ENCODE measurements at places on chromosomes 4 and X. TPM values are rescaled to one million over a fixed set of nuclear protein-coding genes. Genes with fewer than 3 reads are reported as not detected.
A peak's percentile ranks its signal among the peaks of the same experiment; 100 is the strongest.

DNA sequence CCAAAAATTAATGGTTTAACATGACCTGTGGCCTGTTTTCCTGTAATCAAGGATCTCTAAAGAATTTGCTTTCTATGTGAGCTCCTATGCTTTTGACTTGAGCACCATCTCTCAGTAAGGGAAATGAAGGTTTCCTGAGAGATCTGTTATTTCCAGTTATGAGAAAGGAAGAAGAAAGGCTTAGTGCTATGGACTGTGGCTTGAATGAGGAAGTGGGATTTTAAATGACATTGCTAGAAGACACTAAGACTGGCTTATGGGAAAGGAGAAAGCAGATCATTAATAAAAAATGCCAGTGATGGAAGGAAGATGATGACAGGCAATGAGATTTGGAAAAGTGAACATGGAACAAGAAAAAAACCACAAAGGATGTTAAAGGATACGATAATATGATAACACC lies 285.4 kb downstream of the OPHN1 start:
- no peak for DNase-seq

- peak; percentile 74 for DNase-seq
Observed at GRCh38 chrX:9465380-9466123, 694 bp downstream of the TBL1X start.

The BANK1 gene
- 2.5 TPM for total RNA-seq

DNA sequence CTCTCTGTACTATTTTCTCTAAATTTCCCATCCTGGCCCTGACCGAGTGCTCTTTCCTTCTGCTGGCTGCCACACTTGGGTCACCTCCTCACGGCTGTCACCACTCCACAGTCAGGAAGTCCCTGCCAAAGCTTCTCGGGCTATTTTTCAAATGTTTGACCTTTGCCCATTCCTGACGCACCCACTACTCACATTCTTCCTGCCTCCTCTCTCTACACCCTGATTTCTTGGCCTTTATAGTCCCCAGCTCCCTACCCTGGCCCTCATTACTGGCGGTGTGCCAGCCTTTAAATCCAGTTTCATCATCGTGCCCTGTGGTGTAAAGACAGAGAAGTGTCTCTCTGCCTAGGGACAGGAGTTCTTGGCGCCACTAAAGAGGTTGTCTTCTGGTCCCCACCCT lies 46.4 kb upstream of the GATB start:
- no peak for DNase-seq

- DNase-seq = no peak
Observed at GRCh38 chrX:2566055-2566454, 65.3 kb upstream of the DHRSX start.

DNA sequence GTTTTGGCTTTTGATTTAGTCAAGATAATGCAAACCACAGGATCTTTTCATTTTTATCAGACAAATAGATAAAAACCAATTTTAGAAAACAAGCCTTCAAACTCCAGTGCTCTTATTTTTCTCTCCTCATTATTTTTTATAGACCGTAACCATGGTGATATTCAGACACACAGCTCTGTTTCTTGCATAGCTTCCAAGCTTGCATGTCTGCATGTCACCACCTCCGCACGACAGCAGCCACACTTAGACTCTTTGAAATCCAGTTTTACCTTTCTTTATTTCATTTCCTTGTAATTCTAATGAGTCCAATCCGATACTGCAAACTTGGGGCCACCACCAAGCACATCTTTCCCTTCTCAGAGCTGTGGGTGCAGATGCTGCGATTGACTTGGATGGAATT lies 94.3 kb upstream of the GPM6A start:
- DNase-seq = no peak

The VCX3A gene
- total RNA-seq = not detected

DNA sequence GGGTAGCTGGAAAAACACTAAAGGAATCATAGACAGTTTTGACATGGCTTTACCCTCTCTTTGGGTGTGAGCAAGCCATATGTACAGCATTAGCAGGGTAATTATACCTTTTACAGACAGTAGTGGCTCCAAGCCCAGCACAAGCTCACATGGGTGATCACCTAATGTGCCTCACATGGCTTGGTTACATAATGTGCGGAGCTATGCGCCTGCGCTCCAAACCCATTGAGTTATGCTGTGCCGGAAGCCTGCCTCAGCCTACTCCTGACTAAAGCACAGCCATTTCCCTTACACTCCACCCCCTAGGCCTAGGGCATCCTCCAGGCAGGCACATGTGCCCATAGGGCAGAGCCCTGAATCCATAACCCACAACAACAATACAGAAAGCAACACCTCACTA lies 6.5 kb upstream of the TSPAN5 start:
- no peak for DNase-seq

DNA sequence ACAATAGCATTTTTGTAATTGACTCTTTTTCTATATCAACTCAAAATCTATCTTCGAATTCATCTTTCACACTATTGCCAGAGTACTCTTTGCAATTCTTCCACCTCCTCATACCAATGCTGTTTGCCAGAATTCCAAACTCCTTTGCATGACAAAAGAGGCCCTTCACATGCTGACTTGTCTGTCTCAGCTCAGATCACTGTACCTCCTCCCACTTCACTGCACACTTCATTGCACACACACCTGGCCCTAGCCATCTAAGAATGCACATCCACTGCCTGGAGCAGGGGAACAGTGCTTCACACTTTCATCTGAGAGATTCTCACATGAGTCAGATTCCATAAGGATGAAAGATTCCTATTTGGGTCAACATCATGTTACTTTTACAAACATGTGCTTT lies 56.5 kb downstream of the PRDM5 start:
- no peak for DNase-seq

- DNase-seq = no peak
Observed at GRCh38 chrX:13658602-13659001, 5.7 kb downstream of the TCEANC start.

GRCh38 chr4:105765690-105766407 lies 57.3 kb downstream of the GSTCD start:
- DNase-seq = no peak

The SPRY1 gene
- 52.3 TPM for total RNA-seq

DNA sequence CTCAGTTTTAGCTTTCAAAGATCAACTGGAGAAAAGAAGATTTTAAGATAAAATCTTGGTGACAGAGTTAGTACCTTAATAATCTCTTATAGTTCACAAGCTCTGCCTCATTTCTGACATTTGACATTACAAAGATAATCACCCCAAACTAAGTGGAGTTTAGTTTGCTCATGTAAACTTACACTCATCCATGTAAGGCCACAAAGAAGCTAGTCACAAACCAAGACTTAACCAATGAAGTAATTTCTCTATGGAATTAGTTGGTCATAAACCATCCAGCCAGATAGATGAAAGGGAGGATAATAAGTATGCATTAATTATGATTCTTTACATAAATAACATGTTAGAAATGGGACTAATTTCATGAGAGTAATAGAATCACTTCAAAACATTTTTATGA lies 159.2 kb downstream of the FAM13A start:
- DNase-seq = no peak

The CT45A2 gene
- not detected for total RNA-seq

DNA sequence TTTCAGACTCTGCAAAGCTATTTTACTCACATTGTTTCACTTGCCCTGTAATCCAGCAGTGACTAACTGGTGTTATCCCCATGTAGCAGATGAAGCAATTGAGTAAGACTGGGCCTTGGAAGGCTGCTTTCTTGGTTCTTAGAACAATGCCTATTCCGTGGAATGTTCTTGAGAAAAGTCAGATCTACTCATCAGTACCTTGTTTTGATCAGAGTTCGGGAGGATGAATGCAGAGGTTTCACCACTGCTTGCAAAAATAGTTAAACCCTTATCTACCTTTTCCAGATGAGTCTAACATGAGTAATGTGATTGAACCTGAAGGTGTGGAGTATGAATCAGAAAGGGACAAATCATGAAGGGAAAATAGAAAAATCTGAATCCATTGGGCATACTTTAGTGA lies 1.8 kb downstream of the MAOB start:
- no peak for DNase-seq

The PABPC1L2B gene
- total RNA-seq = 0.17 TPM

DNA sequence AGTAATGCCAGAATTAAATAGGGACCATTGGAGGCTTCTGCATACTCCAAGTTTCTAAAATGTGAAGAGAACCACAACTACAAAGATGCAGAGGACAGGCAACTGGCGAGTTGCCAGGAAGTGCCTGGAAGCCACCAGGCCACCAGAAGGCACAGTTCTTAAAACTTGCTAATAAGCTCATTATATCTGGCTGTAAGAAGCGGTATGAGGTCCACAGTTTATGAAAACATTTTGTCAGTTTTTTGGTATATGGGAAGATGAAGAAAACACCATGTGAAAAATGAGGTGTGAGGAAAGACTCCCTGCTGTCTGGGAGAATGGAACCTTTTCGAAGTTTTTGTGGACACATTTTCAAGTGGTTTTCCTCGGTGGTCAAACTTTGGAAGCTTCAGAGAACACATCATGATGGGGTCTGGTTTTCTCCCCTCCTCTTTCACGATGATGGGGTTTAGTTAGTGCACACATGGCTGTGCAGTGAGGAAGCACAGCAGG lies 202.7 kb downstream of the NR3C2 start:
- DNase-seq = no peak

The SSX3 gene
- total RNA-seq = not detected

The GJB1 gene
- total RNA-seq = 3.9 TPM

The SPINK2 gene
- total RNA-seq = 4.6 TPM

- DNase-seq = no peak
Observed at GRCh38 chr4:47235721-47236120, 204.4 kb downstream of the GABRB1 start.

The BGN gene
- total RNA-seq = 29.6 TPM

DNA sequence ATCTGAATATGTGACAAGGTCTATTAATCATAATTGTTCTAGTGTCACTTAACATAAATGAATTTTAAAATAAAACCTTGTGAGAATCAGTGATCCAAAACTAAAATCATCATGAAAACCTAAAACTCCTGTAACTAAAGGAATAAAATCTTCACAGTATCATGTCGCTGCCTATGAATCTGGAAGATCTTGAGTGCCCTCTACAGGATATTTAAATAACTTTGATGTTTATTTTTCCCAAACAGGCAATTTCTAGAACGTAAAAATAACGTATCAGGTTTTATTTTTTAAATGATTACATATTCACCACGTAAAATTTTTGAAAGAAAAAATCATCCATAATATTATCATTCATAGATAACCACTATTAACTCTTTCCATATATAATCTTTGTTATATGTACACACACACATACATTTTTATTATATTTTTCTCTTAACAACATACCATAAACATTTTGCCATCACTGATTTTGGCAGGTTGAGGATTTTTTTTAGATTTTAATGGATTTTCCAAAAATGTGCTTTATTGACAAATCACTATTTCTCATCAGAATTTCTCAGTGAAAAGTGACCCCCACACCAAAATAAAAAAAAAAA lies 79.6 kb downstream of the COMMD8 start:
- DNase-seq = no peak

The OTUD6A gene
- not detected for total RNA-seq

DNA sequence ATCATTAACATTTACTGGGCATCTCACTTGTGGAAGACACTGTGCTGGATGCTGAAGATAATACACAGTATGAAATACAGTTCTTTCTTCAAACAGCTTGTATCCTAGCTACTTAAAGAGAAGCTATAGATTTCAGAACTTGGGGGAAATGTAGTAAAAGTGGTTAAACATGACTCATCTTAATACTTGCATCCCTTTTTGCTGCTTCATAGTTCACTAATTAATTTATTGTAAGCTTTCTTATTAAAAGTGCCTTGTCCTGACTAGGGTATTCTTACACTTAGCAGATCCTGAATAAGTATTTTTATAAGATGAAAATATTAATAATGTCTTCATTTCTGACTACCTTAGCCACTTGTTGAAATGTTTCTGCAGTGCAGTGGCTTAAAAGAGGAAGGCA lies 132.8 kb upstream of the STIM2 start:
- DNase-seq = no peak

- DNase-seq = no peak
Observed at GRCh38 chr4:4396628-4397440, 9.9 kb downstream of the NSG1 start.

GRCh38 chr4:113809311-113809710 lies 47.8 kb upstream of the CAMK2D start:
- DNase-seq = no peak

The PAGE5 gene
- not detected for total RNA-seq

DNA sequence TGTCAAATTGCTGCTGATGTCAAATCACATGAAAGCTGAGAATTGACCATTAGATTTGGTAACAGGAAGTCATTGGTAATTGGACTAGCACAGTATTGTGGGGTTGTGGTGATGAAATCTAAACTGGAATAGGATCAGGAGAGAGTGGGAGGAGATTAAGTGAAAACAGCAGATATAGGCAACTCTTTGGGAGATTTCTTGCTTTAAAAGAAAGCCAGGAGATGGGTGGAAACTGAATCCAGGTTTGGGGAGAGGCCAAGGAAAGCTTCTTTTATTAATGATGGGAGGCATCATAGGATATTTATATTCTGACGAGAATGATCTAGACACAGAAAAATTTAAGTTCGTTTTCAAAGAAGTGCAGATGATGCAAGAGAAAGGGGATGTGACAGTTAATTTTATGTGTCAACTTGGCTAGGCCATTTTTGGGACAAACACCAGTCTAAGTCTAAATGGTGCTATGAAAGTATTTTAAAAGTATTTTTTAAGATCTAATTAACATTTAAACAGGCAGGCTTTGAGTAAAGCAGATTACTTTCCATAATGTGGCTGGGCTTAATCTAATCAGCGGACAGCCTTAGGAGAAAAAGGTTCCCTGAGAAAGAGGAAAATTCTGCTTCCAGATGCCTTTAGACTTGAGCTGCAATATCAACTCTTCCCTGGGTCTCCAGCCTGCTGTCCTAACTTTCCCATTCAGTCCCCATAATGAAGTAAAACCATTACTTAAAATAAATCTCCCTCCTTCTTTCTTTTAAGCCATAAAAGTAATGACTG lies 24.7 kb downstream of the SEC24D start:
- DNase-seq = no peak

The STAG2 gene
- 89.5 TPM for total RNA-seq

DNA sequence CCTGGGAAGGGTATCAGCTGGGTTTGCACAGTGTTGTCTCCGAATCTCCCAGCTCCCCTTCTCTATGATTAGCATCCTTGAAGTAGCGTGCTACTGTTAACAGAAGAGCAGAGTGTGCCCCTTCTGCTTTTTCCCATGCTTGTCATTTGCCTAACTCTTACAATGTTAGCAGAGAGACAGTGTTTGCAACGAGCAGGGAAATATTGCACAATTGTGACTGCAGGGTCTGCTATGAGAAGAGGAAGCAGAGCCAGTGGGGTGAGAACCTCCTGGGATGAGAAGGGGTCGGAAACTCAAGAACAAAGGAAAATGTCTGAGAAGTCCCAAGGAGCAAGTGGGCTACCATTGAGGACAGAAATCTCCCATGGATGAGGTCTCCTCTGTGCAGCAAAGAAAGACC lies 7.8 kb upstream of the CHRNA9 start:
- no peak for DNase-seq

All from type B pancreatic cell (in vitro differentiated cells).